CD8-positive, alpha-beta memory T cell (primary cell): ENCODE measurements at places on chromosomes 2 and 18. TPM values are rescaled to one million over a fixed set of nuclear protein-coding genes. Genes with fewer than 3 reads are reported as not detected.

MOGAT1 gene
- not detected for polyA plus RNA-seq

SIX3 gene
- polyA plus RNA-seq = not detected

PROKR1 gene
- not detected for polyA plus RNA-seq

CXCR4 gene
- 569 TPM for polyA plus RNA-seq

CIB4 gene
- not detected for polyA plus RNA-seq

CNTNAP5 gene
- polyA plus RNA-seq = not detected

C1QL2 gene
- polyA plus RNA-seq = not detected

TCF23 gene
- polyA plus RNA-seq = not detected

ANKRD29 gene
- polyA plus RNA-seq = not detected

R3HDM1 gene
- 21.1 TPM for polyA plus RNA-seq

HOXD13 gene
- not detected for polyA plus RNA-seq

SCYGR4 gene
- polyA plus RNA-seq = not detected

TMEM163 gene
- polyA plus RNA-seq = 0.45 TPM

FOXI3 gene
- not detected for polyA plus RNA-seq

FABP1 gene
- not detected for polyA plus RNA-seq

EPB41L3 gene
- polyA plus RNA-seq = not detected

GPR35 gene
- polyA plus RNA-seq = 1.9 TPM

CD8B2 gene
- 10.2 TPM for polyA plus RNA-seq

HOXD8 gene
- not detected for polyA plus RNA-seq

ZNF385B gene
- not detected for polyA plus RNA-seq

PUM2 gene
- polyA plus RNA-seq = 17.0 TPM

MERTK gene
- polyA plus RNA-seq = 0.14 TPM

IL1RL2 gene
- polyA plus RNA-seq = not detected

NETO1 gene
- polyA plus RNA-seq = not detected

MREG gene
- polyA plus RNA-seq = 3.9 TPM

NAT8 gene
- not detected for polyA plus RNA-seq

RFTN2 gene
- 0.06 TPM for polyA plus RNA-seq

REL gene
- 25.4 TPM for polyA plus RNA-seq

FMNL2 gene
- polyA plus RNA-seq = 0.05 TPM

EHD3 gene
- polyA plus RNA-seq = 4.3 TPM

LYG1 gene
- not detected for polyA plus RNA-seq

CPLX4 gene
- not detected for polyA plus RNA-seq

LYG2 gene
- polyA plus RNA-seq = not detected

CRYGC gene
- polyA plus RNA-seq = not detected
